HS-27A (cell line): ENCODE measurements at places on chromosomes 11 and 22.

- DNase-seq, result no peak
These were observed 2.1 kb downstream of the GCAT start for GRCh38 chr22:37809672-37810333.

- DNase-seq, result no peak
These were observed 32.0 kb downstream of the GUCY1A2 start for GRCh38 chr11:106986261-106986660.

GRCh38 chr11:102630598-102631448 lies 5.7 kb upstream of the MMP20 start:
- no peak for DNase-seq

DNA sequence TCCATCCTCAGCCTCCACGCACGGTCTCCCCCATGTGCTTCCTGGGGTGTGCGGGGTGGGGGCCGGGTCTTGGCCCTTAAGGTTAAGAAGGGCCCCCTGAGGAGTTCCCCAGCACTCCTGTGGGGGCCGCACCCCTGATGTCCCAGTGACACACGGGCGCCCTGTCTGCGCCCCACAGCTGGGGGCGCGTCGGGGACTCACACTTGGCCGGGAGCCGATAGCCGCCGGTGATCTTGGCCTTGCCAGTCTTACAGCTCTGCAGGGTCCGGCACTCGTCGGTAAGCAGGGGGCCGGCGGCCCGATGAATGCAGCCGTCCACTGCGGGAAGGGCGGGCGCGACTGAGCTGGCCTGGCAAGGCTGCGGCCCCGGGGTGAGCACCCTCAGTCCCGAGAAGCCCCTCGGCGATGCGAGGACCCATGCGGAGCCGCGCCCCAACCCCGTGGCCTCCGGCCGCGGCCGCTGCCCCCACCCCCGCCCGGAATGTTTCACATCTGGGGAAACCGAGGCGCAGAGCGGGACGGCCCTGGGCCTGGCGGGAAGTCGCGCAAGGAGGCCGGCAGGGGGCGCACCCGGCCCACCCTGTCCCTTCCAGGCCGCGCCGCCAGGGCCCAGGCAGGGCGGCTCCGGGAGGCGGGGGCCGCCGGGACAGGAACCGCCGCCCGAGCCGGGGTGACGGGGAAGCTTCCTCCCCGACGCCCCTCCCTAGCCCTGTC lies 13.9 kb downstream of the OTUB1 start:
- no peak for DNase-seq

DNA sequence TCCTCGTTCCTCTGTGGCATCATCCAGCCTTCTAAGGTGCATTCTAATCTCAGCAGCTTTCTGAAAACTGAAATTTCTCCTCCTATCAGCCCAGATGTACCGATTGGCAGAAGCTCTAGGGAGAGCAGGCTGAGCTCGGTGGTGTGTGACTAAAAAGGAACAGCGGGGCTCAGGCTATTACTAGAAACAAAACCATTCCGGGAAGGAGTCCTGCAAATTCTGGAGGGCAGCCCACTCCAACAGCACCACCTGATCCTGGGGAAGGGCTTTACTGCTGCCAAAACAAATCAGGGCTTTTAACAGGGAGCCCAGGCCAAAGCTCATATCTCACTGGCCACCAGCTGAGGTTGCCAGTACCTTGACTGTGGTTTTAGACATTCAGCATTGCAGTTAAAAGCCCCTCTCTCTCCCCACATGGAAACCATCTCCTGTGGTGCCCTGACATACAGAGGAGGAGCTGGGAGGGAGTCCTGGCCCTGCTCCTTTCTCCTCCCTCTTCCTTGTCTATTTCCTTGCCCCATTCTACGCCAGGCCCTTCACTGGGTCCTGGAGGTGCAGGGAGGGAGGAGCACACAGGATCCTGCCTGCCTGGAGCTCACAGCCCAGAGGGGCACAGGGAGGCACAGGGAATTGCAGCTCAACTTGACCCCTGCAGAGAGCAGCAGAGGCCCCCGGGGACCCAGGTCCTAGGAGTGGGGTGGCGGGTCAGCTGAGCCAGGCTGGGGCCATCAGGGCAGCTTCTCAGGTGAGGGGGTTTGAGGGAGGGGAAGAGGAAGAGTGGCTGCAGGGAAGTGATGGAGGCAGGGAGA lies 889 bp downstream of the PLAAT4 start:
- no peak for DNase-seq

GRCh38 chr11:17810746-17811145 lies 76.2 kb downstream of the KCNC1 start:
- DNase-seq, result no peak

GRCh38 chr11:134801570-134801969 lies 389.5 kb upstream of the B3GAT1 start:
- DNase-seq, result no peak

DNA sequence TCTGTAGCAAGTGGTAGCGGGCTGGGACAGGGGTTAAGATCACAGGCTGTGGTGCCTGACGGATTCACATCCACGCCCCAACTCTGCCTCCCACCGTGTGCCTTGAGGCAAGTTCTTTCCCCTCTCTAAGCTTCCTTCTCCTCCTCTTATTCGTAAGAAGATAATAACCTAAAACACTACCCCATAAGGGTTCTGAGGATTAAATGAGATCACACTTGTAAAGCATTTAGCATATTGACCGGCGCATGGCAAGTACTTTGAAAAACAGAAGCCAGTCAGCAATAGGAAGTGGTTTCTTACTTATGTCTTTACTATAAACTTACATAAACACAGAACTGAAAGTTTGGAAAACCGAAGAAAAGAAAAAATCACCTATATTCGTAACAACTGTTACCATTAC lies 15.5 kb upstream of the LMO2 start:
- no peak for DNase-seq

- no peak for DNase-seq
These were observed 139.2 kb downstream of the CCDC81 start for GRCh38 chr11:86513746-86514373.

DNA sequence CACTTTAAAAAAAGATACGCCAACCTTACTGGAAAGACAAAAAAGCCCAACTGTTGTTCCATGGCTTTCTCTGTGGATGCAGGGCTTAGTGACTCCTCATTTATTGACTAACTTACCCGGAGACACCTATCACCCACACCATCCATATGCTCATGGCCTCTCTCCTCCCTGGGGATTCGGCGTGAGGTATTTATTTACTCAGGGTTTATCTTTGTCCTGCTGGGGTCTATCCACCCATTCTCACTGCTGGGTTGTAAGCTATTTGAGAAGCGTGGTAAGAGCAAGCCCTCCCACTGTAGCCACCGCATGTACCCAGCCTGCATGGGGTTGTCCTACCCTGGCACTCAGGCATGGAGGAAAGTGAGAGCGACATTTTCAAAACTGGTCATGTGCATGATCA lies 93.6 kb downstream of the NELL1 start:
- DNase-seq, result no peak

GRCh38 chr11:113675565-113675964 lies 30.5 kb downstream of the TMPRSS5 start:
- DNase-seq, result no peak

- DNase-seq, result no peak
These were observed 35.2 kb upstream of the CREB3L1 start for GRCh38 chr11:46242041-46242951.

DNA sequence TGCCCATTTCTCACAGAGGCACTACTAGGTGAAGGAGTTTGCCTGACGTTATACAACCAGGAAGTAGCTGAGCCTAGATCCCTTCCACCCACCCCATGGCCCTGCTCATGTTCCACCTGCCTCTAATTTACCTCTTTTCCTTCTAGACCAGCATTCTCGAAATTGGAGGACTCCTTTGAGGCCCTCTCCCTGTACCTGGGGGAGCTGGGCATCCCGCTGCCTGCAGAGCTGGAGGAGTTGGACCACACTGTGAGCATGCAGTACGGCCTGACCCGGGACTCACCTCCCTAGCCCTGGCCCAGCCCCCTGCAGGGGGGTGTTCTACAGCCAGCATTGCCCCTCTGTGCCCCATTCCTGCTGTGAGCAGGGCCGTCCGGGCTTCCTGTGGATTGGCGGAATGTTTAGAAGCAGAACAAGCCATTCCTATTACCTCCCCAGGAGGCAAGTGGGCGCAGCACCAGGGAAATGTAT lies 14.1 kb downstream of the PIK3IP1 start:
- no peak for DNase-seq

DNA sequence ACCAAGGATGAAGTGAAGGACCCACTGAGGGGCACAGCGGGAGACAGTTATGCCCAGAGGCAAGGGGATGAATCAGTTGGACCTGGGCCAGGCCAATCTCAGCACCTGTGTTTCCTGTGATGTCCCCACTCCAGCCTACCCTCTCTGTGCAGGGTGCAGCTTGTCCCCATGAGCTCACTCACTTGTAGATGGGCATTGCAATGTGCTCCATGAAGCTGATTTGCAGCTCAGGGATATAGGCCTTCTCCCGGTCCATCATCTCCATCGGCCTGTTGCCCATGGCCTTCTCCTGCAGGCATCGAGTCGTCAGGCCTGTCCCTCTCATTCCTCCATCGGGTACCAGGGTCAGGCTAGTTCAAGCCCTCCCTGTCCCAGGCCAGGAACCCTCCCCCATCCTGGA lies 96.2 kb downstream of the PDE2A start:
- DNase-seq, result no peak

GRCh38 chr11:74641289-74641688 lies 48.9 kb downstream of the POLD3 start:
- DNase-seq, result no peak

- no peak for DNase-seq
These were observed 29.5 kb downstream of the DKK3 start for GRCh38 chr11:11978792-11979487.

GRCh38 chr11:125570952-125571351 lies 1.7 kb downstream of the EI24 start:
- DNase-seq, result no peak

DNA sequence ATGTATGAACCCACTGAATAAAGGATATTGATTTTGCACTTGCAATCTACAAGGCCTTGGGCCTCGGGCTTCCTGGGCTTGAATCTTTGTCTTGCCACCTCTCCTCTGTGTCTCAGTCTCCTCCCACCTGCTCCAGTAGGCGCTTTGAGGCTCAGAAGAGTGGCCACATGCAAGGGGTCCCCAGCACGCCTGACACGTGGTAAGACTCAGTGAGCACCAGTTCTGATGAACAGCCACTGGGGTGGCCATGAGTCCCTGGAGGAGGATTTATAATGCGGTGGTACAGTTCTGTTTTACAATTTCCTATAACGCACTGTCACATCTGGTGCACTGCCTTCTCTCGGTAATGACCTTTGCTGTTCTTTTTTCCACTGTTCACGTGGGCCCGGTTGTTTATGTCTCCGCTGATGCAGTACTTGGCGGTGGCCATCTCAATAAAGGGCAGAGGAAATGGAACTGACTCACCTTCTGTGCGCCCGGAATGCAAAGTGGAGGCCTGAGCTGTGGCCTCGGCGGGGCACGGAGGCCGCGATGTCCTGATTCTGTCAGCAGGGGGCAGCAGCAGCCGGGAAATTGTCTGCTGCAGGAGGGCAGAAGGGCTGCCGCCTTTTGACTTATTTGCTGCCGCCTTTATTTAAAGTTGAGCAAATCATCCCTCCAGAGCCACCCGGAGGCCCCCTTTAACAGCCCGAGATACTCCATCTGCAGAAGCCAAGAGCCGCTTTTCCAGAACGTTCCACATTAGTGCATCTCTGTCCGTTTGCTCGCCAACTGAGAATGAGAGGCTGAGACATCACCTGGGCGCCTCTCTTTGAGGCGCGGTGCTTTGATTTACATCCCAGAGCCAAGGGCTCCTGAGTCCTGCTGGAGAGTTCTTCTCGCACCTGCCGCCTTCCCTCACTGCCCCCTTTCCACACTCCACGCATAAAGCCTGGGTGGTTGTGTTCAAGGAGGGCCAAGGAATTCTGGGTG lies 6.0 kb upstream of the IFT27 start:
- peak; percentile 39 for DNase-seq

GRCh38 chr11:69063652-69064260 lies 15.0 kb downstream of the TPCN2 start:
- no peak for DNase-seq

- DNase-seq, result no peak
These were observed 2.7 kb downstream of the DRD2 start for GRCh38 chr11:113472471-113472870.

GRCh38 chr11:2294926-2295290 lies 6.8 kb downstream of the C11orf21 start:
- DNase-seq, result no peak

DNA sequence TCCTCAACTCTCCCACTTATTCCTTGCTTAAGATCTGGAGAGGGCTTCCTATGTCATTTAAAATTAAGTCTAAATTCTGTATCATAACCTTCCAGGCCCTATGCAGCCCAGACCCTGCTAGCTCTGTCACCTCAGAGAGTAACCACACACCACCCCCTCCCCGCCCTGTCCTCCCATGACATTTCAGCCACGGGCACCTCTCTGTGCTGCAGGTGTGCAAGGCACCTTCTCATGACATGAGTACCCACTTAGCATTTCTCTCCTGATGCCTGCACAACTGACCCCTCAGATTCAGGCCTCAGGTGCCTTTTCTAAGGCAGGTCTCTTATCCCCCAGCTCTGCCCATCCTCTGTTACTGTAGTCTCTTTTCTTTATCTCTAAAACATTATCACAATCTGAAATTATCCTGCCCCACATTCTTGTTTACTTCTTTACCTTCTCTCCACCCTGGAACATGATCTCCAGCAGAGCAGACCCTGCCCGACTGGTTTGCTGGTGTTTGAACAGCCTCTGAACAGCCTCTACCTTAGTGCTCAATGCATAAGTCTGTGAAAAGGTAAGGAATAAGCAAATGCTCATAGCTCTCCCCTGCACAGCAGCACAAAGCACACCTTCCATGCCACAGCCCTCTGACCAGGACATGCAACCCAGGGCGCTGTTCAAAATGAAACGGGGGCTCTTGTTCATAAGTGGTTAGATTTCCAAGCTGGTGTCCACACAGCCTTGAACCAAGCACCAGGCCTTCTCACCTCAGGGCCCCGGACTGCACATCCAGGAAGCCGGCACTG lies 196.1 kb upstream of the B3GAT1 start:
- no peak for DNase-seq

DNA sequence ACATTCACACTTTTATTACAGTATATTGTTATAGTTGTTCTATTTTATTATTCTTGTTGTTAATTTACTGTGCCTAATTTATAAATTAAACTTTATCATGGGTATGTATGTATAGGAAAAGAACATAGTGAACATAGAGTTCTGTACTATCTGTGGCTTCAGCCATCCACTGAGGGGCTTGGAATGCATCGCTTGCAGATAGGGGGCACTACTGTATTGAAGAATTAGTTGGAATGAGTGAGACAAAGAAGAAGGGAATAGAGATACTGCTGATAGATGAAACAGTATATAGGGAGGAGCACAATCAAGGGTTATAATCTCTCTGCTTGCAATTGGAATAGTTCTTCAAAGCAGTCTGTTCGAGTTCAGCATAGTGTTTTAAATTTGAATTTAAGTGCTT lies 432.2 kb downstream of the RAB38 start:
- DNase-seq, result no peak

- no peak for DNase-seq
These were observed 119.2 kb downstream of the SPON1 start for GRCh38 chr11:14081581-14082231.

DNA sequence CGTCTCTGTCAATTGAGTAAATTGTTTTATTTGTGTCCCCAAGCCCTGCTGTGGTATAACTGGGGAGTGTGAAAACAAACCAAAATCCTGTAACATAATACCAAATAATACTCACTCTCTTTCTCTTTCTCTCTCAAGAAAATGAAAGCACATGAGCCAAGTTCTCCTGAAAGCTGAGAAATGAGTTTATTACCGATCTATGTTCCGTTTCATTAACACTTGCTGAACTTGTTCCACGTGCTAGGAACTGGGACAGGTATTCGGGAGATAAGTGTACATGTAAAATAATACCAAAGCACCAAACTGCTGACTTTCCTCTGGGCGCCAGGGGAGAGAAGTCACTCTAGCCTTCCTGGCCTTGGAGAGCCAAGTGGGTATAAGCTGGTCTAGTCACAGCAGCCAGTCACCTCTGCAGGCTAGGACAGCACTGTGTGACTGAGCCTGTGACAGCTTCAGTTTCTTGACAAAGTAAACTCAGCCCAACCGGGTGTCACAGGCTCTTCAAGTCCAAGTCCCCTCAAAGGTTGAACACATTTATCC lies 23.1 kb downstream of the CD6 start:
- no peak for DNase-seq
